ENCODE measurements at places on chromosomes 4 and X.

- no peak for DNase-seq
These were observed 36.5 kb downstream of the WDR1 start for GRCh38 chr4:10079912-10080588.

GRCh38 chr4:185304944-185305690, 90.6 kb downstream of the LRP2BP start:
- DNase-seq = peak; percentile 33

- no peak for DNase-seq
These were observed 13.9 kb upstream of the TLR1 start for GRCh38 chr4:38818441-38818976.

DNA sequence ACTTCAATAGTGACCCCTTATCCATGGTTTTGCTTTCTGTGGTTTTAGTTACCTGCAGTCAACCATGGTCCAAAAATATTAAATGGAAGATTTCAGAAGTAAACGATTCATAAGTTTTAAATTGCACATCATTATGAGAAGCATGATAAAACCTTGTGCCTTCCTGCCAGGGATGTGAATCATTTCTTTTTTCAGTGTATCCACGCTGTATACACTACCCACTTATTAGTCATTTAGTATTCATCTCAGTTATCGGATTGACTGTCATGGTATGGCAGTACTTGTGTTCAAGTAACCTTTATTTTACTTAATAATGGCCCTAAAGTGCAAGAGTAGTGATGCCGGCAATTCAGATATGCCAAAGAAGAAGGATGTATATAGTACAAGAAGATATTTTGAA, 37.7 kb upstream of the TASL start:
- DNase-seq = no peak

DNA sequence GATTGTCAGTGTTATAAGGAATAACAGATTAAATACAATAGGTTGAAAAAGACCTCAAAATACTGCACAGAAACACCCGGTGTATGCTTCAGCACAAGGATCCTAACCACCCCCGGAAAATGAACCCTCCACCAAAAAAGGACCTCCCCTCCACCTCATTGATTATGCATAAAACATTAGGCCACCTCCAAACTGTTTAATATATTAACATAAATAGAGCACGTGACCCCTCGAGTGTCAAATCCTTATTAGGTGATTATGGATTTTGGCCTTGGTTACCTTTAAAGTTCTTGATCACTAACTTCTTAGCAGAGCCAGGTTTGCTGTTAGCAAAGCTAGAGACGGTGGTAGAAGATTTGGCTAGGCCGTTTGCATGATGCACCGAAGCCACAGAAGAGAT, 958 bp downstream of the CUL4B start:
- peak; percentile 33 for DNase-seq

DNA sequence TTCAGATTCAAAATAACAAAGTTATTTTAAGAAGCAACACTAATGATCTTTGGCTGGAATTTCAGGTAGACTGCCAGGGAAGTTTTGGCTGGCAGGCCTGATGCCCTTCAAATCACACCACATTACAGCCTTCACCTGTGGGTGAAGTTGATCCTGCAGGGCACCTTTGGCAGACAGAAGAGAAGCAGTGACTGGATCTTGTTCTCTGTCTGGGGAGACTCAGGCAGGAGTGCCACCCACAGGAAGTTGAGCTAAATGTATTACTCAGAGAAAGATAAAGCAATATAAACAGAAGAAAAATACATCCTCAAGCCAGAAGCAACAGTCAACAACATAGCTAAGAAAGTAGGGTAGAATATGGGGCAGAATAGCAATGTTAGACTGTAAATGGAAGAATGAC, 12.8 kb upstream of the CFAP299 start:
- peak; percentile 19 for DNase-seq

DNA sequence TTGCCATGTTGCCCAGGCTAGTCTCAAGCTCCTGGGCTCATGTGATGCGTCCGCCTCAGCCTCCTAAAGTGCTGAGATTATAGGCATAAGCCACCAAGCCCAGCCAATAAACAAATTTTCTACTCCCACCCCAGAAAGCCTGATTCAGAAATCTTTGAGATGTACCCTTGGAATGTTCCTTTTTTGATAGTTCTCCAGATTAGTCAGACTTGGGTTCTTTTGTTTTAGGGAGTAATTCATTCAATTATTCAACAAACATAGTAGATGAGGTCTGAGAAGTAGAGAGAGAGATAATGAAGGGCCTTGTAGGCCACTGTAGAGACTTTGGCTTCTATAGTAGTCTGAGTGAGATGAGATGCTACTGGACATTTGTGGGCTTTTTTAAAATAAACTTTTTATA, 27.8 kb downstream of the RP2 start:
- no peak for DNase-seq

- no peak for DNase-seq
These were observed 5.5 kb upstream of the BLTP1 start for GRCh38 chr4:122146652-122147051.

Data from Kasumi-1 (cell line).